ENCODE measurements at places on chromosomes 1 and 21.

DNA sequence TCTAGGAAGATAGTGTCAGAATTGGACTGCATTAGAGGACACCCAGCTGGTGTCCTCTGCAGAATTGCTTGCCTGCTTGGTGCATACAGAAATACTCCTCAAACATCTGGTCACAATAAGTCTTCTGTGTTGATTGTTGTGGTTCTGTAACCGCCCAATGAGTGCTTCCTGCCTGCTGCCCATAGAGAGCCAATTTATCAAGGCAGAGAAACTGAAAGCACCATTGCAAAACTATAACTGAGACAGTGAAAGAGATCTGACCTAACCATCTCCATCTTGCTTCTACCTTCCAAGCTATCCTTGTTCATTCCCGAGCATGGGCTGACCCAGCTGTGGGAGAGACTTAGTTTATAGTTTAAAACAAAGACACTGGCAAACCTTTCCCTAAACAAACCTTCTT lies 462.4 kb upstream of the RGS18 start:
- DNase-seq: no peak

DNA sequence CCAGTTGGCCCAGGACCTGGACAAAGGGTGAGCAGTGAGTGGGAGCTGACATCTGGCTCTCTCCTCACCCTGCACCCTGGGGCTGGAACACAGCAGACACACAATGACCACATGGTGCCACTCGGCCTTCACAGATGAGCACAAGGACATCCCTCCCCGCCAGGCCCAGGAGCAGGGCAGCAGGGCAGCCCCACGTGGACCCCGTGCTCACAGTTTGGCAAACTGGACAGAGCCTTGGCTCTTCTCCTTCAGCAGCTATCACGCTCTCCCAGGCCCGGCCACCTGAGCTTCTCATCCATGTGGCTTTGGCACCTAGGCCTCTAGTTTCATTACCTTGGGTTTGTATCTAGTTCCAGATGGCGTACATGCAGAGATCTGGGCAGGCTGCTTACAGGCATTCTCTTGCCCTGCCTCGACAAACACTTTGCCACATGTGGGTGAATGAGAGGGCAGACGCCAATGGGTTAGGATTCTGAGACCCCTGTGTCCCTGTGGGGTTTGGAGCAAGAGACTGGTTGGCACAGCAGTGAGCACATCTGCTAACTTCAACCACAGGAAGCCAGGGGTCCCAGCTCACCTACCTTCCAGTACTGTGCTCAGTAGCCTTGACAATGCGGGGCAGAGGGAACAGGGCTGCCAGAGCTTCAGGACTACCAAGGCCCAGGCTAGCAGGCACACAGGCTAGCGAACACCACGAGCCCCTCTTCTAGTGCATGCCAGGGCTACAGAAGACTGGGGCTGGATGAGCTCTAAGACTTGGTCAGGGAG lies 3.4 kb upstream of the PTPRF start:
- DNase-seq: no peak

DNA sequence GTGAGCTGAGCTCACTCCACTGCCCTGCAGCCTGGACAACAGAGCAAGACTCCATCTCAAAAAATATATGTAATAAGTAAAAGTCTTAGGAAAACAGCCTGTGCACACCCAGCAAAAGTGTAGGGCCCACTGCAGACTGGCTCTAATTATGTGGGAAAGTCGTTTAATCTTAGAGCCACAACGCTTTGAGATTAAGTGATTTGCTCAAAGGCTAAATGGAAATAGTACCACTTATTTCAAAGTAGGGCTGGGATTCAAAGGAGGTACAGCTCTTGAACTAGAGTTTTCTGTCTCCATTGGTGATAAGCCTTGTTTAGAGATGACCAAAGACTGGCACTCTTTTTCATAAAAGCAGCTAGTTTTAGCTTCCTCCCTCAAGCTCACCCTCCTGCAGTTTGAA lies 2.2 kb downstream of the TACSTD2 start:
- no peak for DNase-seq

GRCh38 chr1:180265871-180266270 lies 35.8 kb downstream of the LHX4 start:
- DNase-seq: no peak
